ENCODE measurements at places on chromosomes 12 and 14.

- no peaks in the 10 kb centered on the region for H3K27me3 ChIP-seq
- no peaks in the 10 kb centered on the region for H3K4me1 ChIP-seq
These were observed 41.4 kb downstream of the SLC17A8 start for GRCh38 chr12:100398307-100398706.

GRCh38 chr12:21618566-21618965, 13.9 kb upstream of the GYS2 start:
- H3K36me3 ChIP-seq = no peaks in the 10 kb centered on the region
- no peaks in the 10 kb centered on the region for H3K4me1 ChIP-seq
- H3K27ac ChIP-seq = no peak overlapping the region
- H3K27me3 ChIP-seq = no peaks in the 10 kb centered on the region

DNA sequence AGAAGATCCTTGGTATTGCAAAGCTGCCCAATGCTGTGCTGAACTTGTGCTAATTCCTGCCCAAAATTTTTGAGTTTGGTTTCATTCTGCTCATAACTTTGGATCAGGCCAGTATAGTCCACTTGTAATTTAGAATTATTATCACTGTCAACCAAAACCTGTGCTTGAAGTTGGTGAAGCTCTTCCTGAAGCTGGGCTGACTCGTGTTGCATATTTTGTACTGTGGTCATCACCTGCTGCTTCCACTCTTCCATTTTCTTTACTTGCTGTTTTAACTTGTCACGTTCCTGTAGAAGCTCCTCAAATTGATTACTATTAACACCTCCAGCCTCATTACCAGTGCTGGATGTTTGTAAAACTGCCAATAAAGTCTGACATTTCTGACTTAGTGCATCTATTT, 35.8 kb downstream of the TRIP11 start:
- H3K27ac ChIP-seq = no peak overlapping the region
- H3K4me1 ChIP-seq = no peaks in the 10 kb centered on the region
- DNase-seq = no peak
- H3K27me3 ChIP-seq = no peaks in the 10 kb centered on the region
- no peak overlapping the region for H3K4me3 ChIP-seq
- H3K36me3 ChIP-seq = peaks cover 10% of the 10 kb centered on the region

DNA sequence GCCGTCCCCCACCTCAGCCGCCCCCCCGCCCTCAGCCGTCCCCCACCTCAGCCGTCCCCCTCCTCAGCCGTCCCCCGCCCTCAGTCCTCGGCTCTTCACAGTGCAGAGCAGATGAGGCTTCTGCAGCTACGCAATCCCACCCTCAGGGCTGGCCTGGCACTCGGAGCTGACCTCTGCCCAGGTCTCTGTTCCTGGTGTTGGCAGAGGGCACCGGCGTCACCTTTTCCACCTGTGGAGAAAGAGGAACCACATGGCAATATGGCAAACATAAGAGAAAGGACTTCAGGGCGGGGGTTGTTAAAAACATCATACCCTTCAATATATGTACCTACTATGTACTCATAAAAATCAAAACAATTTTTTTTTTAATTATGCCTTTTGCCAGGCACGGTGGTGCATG, 45.8 kb downstream of the MLXIP start:
- DNase-seq = no peak
- no peaks in the 10 kb centered on the region for H3K27me3 ChIP-seq
- peaks cover 15% of the 10 kb centered on the region for H3K4me1 ChIP-seq
- no peak overlapping the region for H3K27ac ChIP-seq
- no peak overlapping the region for H3K4me3 ChIP-seq

DNA sequence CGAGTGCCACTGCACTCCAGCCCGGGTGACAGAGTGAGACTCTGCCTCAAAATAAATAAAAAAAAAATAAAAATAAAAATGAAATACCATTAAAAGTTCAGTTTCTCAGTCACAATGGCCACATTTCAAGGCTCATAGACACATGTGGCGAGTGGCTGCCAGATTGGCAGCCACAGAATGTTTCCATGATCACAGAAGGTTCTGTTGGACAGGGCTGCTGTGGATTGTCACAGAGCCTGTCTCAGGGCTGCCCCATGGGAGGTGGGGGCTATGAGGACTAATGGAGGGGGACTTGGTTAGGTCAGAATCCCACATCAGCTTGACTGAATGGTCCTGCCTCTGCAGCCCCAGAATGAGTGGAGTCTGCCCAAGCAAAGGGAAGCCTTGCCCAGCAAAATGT, 3.8 kb upstream of the PLA2G1B start:
- DNase-seq = no peak
- no peaks in the 10 kb centered on the region for H3K4me1 ChIP-seq
- H3K36me3 ChIP-seq = no peaks in the 10 kb centered on the region
- H3K27me3 ChIP-seq = no peaks in the 10 kb centered on the region
- no peak overlapping the region for H3K27ac ChIP-seq

GRCh38 chr14:64762044-64763034, 58.1 kb downstream of the PLEKHG3 start:
- H3K36me3 ChIP-seq = peaks cover 35% of the 10 kb centered on the region
- H3K4me3 ChIP-seq = peak overlapping the region; percentile 4
- DNase-seq = peak; percentile 92
- peak overlapping the region; percentile 92 for H3K27ac ChIP-seq
- peaks cover 70% of the 10 kb centered on the region for H3K4me1 ChIP-seq

GRCh38 chr14:54606631-54607133, 39.8 kb downstream of the SAMD4A start:
- H3K36me3 ChIP-seq = no peaks in the 10 kb centered on the region
- no peak overlapping the region for H3K27ac ChIP-seq
- H3K4me1 ChIP-seq = no peaks in the 10 kb centered on the region
- DNase-seq = no peak
- H3K27me3 ChIP-seq = no peaks in the 10 kb centered on the region
- H3K4me3 ChIP-seq = no peak overlapping the region

DNA sequence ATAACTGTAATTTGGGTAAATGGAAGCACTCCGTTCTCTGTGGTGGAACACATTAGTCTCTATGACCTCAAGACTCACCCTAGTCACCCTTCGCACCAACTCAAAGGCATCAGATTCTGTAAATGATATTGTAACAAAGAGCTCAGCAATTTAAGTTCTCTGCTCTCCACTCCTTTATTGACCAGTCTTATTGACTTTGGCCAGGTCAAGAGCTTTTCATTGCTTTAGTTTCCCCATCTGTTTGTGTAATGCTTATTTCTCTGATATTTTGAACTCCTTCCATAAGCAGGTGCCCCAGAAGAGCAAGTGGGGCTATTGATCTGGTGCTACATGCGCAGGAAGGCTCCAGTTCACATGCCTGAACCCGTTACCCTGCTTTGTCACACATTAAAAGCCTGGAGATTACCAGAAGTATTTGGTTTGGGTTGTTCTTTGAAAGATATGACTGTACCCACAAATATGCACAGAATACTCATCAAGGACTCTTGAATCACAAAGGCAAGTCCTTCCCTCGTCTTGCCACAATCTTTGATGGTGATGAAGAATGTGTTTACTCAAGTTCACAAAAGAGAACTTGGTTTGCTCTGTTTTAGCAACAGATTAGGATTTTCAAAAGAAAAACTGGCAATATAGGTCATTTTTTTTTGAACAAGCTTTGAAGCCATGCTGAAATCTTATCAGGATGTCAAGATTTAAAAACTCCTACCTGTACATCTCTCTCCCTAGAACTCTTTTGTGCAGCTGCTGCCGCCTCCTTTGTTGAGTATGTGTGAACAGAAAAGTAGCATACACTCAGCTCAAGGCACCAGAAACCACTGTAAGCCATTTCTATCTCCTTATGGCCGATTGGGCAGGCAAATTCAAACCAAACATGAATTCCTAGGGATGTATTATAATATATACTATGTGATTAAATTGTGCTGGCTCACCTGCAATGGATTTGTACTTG, 193.9 kb downstream of the BCAT1 start:
- peak; percentile 75 for DNase-seq
- no peaks in the 10 kb centered on the region for H3K4me1 ChIP-seq
- H3K4me3 ChIP-seq = no peak overlapping the region
- H3K27ac ChIP-seq = no peak overlapping the region

DNA sequence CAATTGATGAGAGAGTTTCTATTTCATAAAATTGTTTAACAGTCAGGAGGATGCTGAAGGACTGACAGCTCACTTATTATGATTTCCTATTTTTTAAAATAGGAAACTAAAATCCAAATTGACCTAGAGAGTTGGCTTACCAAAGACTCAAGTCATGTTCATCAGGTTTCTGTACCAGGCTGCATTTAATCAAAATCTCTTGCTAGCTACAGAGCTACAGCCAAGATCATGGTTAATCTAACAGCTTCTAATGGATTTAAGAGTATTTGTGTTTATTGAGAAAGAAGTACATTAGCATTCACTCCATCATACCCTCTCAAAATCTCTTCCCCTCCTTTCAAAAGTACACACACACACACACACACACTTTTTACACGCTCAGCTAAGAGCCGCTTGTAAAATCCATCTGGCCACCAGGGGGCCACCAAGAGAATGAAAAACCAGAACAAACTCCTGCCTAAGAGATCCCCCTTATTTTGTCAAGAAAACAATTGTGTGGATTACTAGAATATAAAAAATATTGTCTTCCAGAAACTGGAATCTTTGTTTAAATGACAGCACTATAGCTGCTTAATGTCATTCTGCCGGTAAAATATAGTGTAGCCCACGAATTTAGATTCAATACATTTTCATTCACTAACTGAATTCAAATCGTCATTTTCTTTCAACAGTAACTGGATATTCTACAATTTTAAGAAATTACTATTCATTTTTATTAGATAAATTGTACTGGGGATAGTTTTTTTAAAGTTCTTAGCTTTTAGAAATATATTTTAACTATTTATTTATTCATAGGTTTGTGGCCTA, 334.0 kb downstream of the BTG1 start:
- no peaks in the 10 kb centered on the region for H3K36me3 ChIP-seq
- H3K27me3 ChIP-seq = no peaks in the 10 kb centered on the region
- H3K4me1 ChIP-seq = no peaks in the 10 kb centered on the region
- H3K4me3 ChIP-seq = no peak overlapping the region
- DNase-seq = peak; percentile 82

GRCh38 chr14:100815478-100816285, 10.2 kb upstream of the MEG3 start:
- peaks cover 17% of the 10 kb centered on the region for H3K4me1 ChIP-seq
- H3K36me3 ChIP-seq = no peaks in the 10 kb centered on the region
- peak overlapping the region; percentile 52 for H3K27ac ChIP-seq

DNA sequence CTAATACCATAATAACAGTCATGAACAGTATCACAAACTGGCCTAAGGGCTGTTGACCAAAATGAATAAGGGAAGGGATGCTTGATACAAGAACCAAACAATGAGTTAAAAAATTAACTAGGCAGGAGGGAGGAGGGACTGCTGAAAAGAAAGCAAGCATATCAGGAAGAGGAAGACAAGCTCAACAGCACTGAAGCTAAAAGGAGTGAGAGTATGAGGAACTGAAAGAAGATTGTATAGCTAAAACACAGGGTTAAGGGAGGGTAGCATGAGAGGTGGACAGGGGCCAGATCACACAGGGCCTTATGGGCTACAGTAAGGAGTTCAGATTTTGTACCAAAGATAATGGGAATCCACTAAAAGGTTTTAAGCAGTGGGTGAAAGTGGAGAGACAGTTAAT, 34.1 kb downstream of the ITGA7 start:
- DNase-seq = no peak
- H3K27ac ChIP-seq = no peak overlapping the region
- H3K4me1 ChIP-seq = no peaks in the 10 kb centered on the region
- H3K36me3 ChIP-seq = no peaks in the 10 kb centered on the region
- H3K27me3 ChIP-seq = no peaks in the 10 kb centered on the region
- H3K4me3 ChIP-seq = no peak overlapping the region

- no peaks in the 10 kb centered on the region for H3K27me3 ChIP-seq
- H3K4me3 ChIP-seq = no peak overlapping the region
- no peak for DNase-seq
- H3K36me3 ChIP-seq = no peaks in the 10 kb centered on the region
- H3K4me1 ChIP-seq = no peaks in the 10 kb centered on the region
- H3K27ac ChIP-seq = no peak overlapping the region
These were observed 128.4 kb downstream of the TTC8 start for GRCh38 chr14:88952901-88953300.

GRCh38 chr12:724194-724855, 28.1 kb upstream of the WNK1 start:
- no peaks in the 10 kb centered on the region for H3K27me3 ChIP-seq
- H3K36me3 ChIP-seq = no peaks in the 10 kb centered on the region
- H3K4me1 ChIP-seq = peaks cover under 1% of the 10 kb centered on the region
- peak; percentile 28 for DNase-seq
- no peak overlapping the region for H3K27ac ChIP-seq

DNA sequence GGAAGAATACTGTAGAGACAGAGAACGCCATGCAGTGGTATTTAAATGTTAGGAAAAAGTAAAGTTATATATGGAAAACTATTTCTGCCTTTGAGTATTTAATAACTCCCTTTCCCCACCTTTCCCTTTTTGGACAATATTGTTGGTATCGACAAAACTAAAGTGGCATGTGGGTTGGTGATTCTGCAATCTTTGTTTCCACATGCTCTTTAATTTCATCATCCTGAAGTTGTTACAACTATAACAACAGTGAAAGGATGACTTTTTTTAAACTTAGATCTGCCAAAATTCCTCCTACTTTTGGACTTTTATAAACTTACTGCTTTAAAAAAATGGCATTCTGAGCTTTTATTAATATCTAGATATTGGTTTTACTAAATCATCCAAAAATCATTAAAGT, 25.3 kb downstream of the TTC8 start:
- H3K36me3 ChIP-seq = no peaks in the 10 kb centered on the region
- no peak overlapping the region for H3K4me3 ChIP-seq
- H3K27ac ChIP-seq = no peak overlapping the region
- no peaks in the 10 kb centered on the region for H3K4me1 ChIP-seq

DNA sequence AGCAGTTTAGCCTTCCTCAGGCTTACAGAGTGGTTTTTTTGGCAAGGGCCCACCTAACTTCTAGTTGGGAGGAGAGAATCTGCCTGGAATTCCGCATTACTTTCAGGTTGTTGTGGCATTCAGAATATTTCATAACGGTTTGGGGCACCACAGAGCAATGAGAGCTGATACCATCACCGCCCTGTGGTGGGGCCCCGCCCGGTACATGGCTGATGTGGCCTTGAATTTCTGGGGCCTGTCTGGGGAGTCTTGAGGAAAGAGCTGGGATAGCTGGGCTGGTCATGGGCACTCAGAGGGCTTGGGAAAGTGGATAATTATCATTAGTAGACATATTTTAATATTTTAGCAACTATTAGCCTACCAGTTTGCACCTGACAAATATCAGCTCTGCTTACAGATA, 4.2 kb downstream of the TESPA1 start:
- H3K36me3 ChIP-seq = no peaks in the 10 kb centered on the region
- DNase-seq = no peak
- H3K4me3 ChIP-seq = no peak overlapping the region
- H3K27me3 ChIP-seq = no peaks in the 10 kb centered on the region

GRCh38 chr12:119153477-119154434, 25.0 kb upstream of the HSPB8 start:
- H3K36me3 ChIP-seq = peaks cover 32% of the 10 kb centered on the region
- peaks cover 10% of the 10 kb centered on the region for H3K4me1 ChIP-seq
- H3K4me3 ChIP-seq = no peak overlapping the region
- H3K27ac ChIP-seq = no peak overlapping the region

GRCh38 chr14:59919570-59920377, at the start of gene LRRC9:
TSS of gene LRRC9 (plus strand) at chr14:59920144.
- H3K27me3 ChIP-seq = no peaks in the 10 kb centered on the region
- peak within 1 kb of the TSS; percentile 71 for H3K4me3 ChIP-seq
- H3K27ac ChIP-seq = peak within 1 kb of the TSS; percentile 74
- H3K4me1 ChIP-seq = no peaks in the 10 kb centered on the region

- H3K27ac ChIP-seq = no peak overlapping the region
- H3K36me3 ChIP-seq = no peaks in the 10 kb centered on the region
- DNase-seq = no peak
These were observed 158.4 kb upstream of the RASSF8 start for GRCh38 chr12:25800101-25800500.

GRCh38 chr12:128326406-128326805, 59.4 kb downstream of the TMEM132C start:
- H3K27me3 ChIP-seq = peaks cover 3% of the 10 kb centered on the region
- no peaks in the 10 kb centered on the region for H3K36me3 ChIP-seq
- no peak for DNase-seq
- peaks cover 15% of the 10 kb centered on the region for H3K4me1 ChIP-seq
